ENCODE measurements at places on chromosomes 11 and 22.

DNA sequence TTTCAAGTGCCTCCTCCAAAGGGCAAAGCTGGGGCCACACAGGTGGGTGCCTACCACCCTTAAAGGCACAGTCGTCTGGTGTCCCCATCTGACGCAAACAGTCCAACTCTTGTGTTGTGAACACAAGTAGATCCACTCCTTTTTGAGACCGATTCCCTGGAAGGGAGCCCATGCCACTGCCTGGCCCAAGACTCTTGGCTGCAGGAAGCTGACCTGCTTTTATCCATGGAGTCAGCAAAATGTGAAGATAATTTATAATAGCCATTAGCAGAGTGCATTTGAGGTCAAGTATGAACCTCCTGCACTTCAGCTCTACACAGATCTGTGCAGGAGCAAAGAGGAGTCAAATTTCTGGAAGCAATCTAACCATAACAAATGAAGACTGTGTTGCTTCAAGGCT, 68.5 kb downstream of the ADM start:
- no peak for DNase-seq

- DNase-seq = no peak
Observed at GRCh38 chr11:106427736-106428135, 350.3 kb downstream of the AASDHPPT start.

GRCh38 chr11:8225589-8226036, 38.1 kb downstream of the LMO1 start:
- DNase-seq = peak; percentile 79

- DNase-seq = no peak
Observed at GRCh38 chr22:17218341-17218740, 894 bp downstream of the ADA2 start.

DNA sequence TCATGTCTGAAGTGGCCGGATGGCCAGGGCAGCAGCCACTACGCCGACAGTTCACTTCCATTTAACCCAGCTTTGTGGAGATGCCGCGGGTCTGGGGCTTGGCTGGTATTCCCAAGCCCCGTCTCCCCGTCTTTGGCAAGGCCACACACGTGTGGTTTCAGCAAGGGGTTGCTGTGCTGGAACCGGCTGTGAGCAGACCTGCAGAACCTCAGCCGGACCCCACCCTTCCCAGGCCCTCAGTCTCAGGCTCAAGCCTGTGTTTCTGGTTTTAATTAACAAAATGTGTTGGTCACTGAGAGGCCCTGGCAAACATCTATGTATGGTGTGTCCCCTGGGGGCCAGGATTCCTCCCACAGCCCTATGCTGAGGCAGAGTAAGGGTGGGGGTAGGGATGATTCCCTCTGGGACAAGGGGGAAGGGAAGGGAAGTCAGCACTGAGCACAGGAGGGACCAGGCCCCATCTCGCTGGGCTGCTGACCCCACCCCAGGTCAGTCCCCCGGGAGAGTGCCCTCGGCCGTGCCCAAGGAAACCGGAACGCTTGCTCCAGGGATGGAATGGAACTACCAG, 9.3 kb downstream of the OSBPL5 start:
- DNase-seq = no peak

GRCh38 chr11:77502346-77502905, 28.5 kb upstream of the PAK1 start:
- DNase-seq = no peak

GRCh38 chr11:45374130-45374529, 88.0 kb upstream of the SYT13 start:
- DNase-seq = no peak

DNA sequence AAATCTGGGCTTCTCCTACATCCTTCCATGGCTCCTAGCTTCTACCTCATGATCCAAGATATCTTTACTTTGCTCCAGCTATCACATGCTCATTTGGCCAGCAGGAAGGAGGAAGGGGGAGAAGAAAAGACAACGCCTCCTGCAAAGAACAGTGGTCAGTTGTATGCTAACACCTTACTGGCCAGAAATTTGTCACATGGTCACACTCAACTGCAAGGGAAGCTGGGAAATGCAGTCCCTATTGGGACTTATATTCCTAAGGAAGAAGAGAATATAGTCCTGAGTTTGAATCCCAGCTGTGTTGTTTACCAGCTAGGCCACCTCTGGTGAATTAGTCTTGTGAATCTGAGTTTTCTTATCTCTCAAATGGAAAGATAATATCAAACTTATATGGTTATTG, 272.0 kb downstream of the BLID start:
- DNase-seq = no peak

DNA sequence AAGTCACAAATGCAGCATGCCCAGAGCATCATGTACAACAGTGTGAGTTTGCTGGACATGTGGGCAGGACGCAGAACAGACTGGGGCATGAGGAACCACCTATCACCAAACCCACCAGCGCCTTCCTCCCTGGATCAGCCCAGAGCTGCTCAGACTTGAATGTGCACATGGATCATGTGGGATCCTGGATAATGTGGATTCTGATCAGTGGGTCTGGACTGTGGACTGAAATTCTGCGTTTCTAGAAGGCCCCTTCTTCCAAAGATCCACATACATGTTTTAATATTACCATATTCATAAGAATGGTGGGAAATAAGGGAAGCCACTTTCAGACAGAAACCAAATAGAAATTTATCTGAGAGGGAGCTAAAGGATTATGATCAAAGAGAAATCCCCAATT, 85.6 kb upstream of the VPREB1 start:
- no peak for DNase-seq

- peak; percentile 58 for DNase-seq
Observed at GRCh38 chr22:25448435-25449051, 115.9 kb upstream of the GRK3 start.
